ENCODE measurements at places on chromosomes 2 and 18. TPM values are rescaled to one million over a fixed set of nuclear protein-coding genes. Genes with fewer than 3 reads are reported as not detected.

Gene LYPD6B
- not detected for total RNA-seq

GRCh38 chr2:172335736-172336135 lies 91.7 kb upstream of the ITGA6 start:
- DNase-seq, result no peak

Gene AQP12A
- total RNA-seq, result not detected

DNA sequence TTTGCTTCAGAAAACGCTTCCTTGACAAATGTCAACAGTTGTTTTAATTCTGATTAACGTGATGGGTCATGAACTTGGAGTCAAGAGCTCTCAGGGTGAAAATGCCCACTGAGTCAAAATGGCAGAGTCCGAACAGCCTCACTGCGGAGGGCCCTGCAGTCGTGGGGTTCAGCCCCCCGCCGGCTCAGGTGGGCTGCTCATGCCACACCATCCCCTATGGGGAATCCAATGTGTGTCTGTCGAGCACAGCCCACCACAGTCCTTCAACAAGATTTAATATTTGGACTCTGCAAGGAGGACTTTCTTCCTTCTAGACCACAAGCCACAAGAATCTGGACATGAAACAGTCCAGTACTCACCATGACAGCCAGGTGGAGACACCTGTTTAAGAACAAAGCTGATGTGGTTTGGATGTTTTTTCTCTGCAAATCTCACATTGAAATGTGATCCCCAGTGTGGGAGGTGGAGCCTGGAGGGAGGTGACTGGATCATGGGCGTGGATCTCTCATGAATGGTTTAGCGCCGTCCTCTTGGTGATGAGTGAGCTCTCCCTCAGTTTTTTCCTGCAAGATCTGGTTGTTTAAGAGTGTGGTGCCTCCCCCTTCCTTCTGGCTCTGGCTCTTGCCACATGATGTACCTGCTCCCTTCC lies 201.0 kb downstream of the NDUFA10 start:
- DNase-seq, result peak; percentile 90

- DNase-seq, result no peak
These were observed 38.0 kb downstream of the SLC4A1AP start for GRCh38 chr2:27701676-27702075.

Gene GALNT1
- 29.6 TPM for total RNA-seq
